Glutamatergic neuron (in vitro differentiated cells): ENCODE measurements at places on chromosomes 1 and 21.

GRCh38 chr1:155184835-155185782 lies 11.5 kb downstream of the TRIM46 start:
- no peak for DNase-seq

- no peak for DNase-seq
Observed at GRCh38 chr1:156826630-156827029, 10.0 kb upstream of the SH2D2A start.

DNA sequence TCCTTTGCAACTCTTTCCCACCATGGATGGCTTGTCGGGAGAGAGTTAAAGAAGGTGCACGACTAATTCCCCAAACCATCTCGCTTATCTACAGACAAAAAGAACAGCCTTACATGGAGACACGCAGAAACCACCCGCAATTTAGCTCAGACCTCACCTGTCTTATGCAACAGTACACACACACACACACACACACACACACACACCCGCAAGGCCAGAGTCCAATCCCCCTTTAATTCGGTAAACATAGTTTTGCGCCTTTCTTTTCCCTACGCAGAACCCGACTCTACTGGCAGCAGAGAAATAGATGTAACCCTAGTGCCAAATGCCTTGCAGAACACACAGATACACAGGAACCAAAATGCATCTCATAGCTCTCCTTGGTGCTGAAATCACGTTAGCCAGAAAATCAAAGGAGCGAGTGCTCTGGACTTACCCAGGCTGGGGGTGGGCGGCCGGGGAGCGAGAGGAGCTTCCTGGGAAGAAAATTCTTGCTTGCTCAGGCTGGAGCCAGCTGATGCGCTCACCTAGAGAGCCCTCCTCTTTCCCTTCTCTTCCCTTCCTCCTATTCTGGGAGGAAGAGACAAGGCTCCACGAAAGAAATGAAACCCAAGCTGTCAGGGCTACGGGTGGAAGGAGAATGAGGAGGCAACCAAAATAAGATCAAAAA lies 470 bp downstream of the TNR start:
- no peak for DNase-seq

GRCh38 chr1:41485605-41486004 lies 1.1 kb upstream of the EDN2 start:
- no peak for DNase-seq

DNA sequence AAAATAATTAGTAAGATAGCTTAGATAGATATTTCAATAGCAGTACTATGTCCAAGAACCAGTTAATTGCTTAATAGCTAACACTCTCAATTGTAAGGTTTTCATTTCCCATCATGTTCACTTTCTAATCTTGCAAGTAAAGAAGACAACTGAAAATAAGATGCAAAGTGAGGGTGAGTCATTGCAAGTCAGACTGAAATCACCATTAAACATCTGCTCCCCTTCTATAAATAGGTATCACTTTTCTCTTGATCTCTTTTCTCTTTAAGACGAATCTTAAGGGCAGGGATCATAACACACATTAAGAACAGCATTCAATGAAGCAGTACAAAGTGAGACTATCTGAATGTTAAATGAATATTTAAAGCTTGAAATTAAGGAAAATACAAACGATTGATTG lies 40.4 kb downstream of the UBR4 start:
- DNase-seq: no peak

GRCh38 chr1:19872190-19872589 lies 10.0 kb upstream of the OTUD3 start:
- no peak for DNase-seq

GRCh38 chr21:42386034-42386591 lies 9.7 kb downstream of the TMPRSS3 start:
- DNase-seq: peak; percentile 2

DNA sequence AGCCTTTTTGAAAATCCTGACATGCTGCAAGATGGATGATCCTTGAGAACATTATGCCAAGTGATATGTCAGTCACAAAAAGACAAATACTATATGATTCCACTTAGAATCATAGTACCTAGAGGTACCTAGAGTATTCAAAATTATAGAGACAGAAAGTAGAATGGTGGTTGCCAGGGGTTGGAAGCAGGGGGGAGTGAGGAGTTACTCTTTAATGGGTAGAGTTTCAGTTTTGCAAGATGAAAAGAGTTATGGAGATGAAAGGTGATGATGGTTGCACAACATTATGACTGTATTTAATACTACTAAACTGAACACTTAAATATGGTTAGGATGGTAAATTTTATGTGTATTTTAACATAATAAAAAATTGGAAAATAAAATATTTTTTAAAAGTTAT lies 37.9 kb upstream of the PODN start:
- DNase-seq: no peak

DNA sequence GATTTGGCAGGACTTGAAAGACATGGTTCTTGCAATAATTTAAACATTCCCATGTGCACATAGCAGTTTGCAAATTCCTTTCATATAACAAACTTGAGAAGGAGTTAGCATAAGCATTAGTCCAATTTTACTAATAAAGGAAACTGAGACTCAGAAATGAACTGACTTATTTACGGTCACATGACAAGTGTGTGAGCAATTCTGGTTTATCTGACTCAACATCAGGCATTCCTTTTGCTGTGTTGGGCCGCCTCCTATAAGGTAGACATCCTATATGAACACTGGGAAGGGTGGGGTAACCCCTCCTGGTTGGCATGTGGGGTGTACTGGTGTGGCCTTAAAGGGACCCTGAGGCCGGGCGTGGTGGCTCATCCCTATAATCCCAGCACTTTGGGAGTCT lies 8.5 kb upstream of the CPT2 start:
- DNase-seq: no peak

DNA sequence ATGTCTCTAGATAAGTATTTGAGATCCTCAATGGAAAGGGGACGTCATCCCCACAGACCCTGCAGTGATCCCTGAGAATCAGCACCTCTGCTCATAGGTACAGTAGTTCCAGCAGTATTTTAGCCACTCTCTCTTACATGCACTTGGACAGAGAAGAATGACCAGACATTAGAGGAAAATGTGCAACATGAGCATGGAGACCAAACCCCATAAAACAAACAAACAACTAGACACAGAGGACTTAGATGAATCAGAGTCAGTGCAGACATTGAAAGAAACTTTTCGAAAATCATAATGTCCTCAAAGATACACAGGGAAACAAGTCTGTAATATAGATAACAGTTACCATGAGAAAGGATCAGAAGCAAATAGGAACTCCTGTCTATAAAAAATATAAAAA lies 108.2 kb downstream of the LYPLAL1 start:
- DNase-seq: no peak

DNA sequence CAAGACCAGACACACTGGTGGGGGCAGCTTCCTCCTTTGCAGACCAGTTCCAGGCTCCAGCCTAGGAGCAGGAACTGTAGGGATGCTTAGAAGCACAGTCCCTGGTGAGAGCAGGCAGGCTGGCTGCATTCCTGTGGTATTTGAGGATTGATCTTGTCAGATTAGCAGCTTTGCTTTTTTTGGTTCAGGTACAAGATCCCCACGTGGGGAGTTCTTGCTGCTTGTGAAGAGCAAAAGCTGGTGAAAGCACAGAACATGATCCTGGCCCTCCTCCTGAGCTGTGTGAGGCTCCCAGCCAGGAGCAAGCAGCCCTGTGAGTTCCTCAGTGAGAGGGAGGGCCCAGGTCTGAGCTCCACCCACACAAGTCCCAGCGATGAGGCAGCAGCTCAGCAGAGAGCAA lies 75.3 kb upstream of the ARTN start:
- no peak for DNase-seq

- no peak for DNase-seq
Observed at GRCh38 chr1:13570924-13571323, 12.7 kb upstream of the PDPN start.

DNA sequence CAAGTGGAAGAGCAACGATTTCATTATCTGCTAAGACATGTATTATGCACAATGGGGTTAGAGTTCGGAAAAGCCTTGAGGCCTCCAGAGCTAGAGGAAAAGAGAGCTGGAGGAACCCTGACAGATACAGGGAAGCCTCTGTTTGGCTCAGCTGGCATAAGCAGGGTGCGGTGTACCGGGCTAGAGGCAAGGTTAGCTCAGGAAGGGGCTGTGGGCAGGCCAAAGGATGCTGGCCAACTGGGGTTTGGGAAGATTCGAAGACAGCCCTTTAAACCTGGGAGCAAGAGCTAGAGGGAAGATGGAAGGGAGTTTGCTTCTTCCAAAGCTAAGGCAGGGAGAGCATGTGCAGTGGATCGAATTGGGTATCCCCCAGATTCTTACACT lies 107.6 kb upstream of the TLR5 start:
- no peak for DNase-seq
